ENCODE measurements at places on chromosomes 7 and 10. TPM values are rescaled to one million over a fixed set of nuclear protein-coding genes. Genes with fewer than 3 reads are reported as not detected.

CHN2 gene
- total RNA-seq = 0.86 TPM

ANXA8 gene
- total RNA-seq = not detected

HOXA7 gene
- not detected for total RNA-seq

HYAL4 gene
- total RNA-seq = not detected

UCN3 gene
- total RNA-seq = not detected

FAM170B gene
- not detected for total RNA-seq

DKK1 gene
- not detected for total RNA-seq

TMEM229A gene
- total RNA-seq = not detected

C10orf62 gene
- total RNA-seq = not detected

STOX1 gene
- total RNA-seq = 0.57 TPM

ASNS gene
- total RNA-seq = 39.6 TPM

PNLIP gene
- total RNA-seq = not detected

SEMA3D gene
- total RNA-seq = 0.36 TPM

FKBP9 gene
- 0.52 TPM for total RNA-seq

NET1 gene
- 7.6 TPM for total RNA-seq

HOXA11 gene
- not detected for total RNA-seq

COG5 gene
- 73.0 TPM for total RNA-seq

SPACDR gene
- 3.7 TPM for total RNA-seq

TMEM196 gene
- not detected for total RNA-seq

PTF1A gene
- not detected for total RNA-seq

JCAD gene
- total RNA-seq = 0.37 TPM

LRRD1 gene
- total RNA-seq = 0.17 TPM

NANOS1 gene
- total RNA-seq = 0.69 TPM

FAM171A1 gene
- total RNA-seq = not detected

EBLN1 gene
- not detected for total RNA-seq

GCK gene
- total RNA-seq = 0.87 TPM

JAZF1 gene
- 42.3 TPM for total RNA-seq

NRP1 gene
- 0.27 TPM for total RNA-seq

METTL27 gene
- 1.9 TPM for total RNA-seq

PAOX gene
- total RNA-seq = 24.9 TPM

DPYSL4 gene
- 0.22 TPM for total RNA-seq

VWA2 gene
- not detected for total RNA-seq

NUDT13 gene
- total RNA-seq = 4.5 TPM

IL6 gene
- total RNA-seq = 2.6 TPM

MAGI2 gene
- 0.64 TPM for total RNA-seq

CRHR2 gene
- not detected for total RNA-seq

HOXA6 gene
- 0.49 TPM for total RNA-seq

VDAC2 gene
- 83.6 TPM for total RNA-seq

MDFIC gene
- 66.1 TPM for total RNA-seq

SPDYE2 gene
- 0.47 TPM for total RNA-seq

ABCC2 gene
- 7.0 TPM for total RNA-seq

AGAP3 gene
- 20.2 TPM for total RNA-seq

ZNF282 gene
- 26.8 TPM for total RNA-seq

CCM2 gene
- 144 TPM for total RNA-seq

CHAT gene
- not detected for total RNA-seq

PALD1 gene
- 2.4 TPM for total RNA-seq

LIPJ gene
- 0.39 TPM for total RNA-seq

PTPRZ1 gene
- not detected for total RNA-seq

ANKRD61 gene
- not detected for total RNA-seq

TMEM26 gene
- total RNA-seq = not detected

TMEM213 gene
- total RNA-seq = not detected

All from B cell (primary cell).